ENCODE measurements at places on chromosomes 12 and 14. TPM values are rescaled to one million over a fixed set of nuclear protein-coding genes. Genes with fewer than 3 reads are reported as not detected.

The TAS2R8 gene
- not detected for total RNA-seq

The CLEC14A gene
- 15.5 TPM for total RNA-seq

The KIF5A gene
- 0.56 TPM for total RNA-seq

GRCh38 chr14:61388173-61388975, 67.0 kb downstream of the PRKCH start:
- no peak for DNase-seq

GRCh38 chr12:70847871-70848270, 72.7 kb downstream of the PTPRR start:
- DNase-seq: no peak

The RNF212B gene
- total RNA-seq: not detected

- DNase-seq: no peak
Measured at GRCh38 chr12:66269757-66270383, 32.4 kb upstream of the HELB start.

GRCh38 chr12:57001448-57001906, 4.9 kb downstream of the ZBTB39 start:
- DNase-seq: peak; percentile 64

The NEUROD4 gene
- total RNA-seq: not detected

The RD3L gene
- total RNA-seq: not detected

The SMOC1 gene
- total RNA-seq: 7.3 TPM

GRCh38 chr14:98494582-98494981, 777.4 kb downstream of the BCL11B start:
- DNase-seq: no peak

- DNase-seq: no peak
Measured at GRCh38 chr12:20269337-20270067, 98.8 kb upstream of the PDE3A start.

GRCh38 chr12:1881301-1881700, 37.2 kb downstream of the CACNA2D4 start:
- DNase-seq: no peak

DNA sequence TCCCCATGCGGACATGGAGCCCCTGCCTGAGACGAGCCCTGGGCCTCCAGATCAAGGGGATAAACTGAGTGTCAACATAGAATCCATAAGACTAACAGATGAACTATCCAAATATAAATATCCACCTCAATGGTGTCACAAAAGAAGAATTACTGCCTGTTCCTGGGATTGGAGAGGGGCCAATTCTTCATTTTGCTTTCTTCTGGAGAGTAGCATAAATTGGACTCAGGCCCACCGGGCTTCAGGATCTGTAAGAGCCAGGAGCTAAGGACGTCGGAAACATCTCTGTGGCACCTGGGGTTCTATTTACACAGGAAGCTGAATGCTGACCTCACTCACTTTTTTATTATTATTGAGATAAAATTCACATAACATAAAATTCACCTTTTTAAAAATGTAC, 408.2 kb upstream of the CCDC196 start:
- DNase-seq: peak; percentile 31

DNA sequence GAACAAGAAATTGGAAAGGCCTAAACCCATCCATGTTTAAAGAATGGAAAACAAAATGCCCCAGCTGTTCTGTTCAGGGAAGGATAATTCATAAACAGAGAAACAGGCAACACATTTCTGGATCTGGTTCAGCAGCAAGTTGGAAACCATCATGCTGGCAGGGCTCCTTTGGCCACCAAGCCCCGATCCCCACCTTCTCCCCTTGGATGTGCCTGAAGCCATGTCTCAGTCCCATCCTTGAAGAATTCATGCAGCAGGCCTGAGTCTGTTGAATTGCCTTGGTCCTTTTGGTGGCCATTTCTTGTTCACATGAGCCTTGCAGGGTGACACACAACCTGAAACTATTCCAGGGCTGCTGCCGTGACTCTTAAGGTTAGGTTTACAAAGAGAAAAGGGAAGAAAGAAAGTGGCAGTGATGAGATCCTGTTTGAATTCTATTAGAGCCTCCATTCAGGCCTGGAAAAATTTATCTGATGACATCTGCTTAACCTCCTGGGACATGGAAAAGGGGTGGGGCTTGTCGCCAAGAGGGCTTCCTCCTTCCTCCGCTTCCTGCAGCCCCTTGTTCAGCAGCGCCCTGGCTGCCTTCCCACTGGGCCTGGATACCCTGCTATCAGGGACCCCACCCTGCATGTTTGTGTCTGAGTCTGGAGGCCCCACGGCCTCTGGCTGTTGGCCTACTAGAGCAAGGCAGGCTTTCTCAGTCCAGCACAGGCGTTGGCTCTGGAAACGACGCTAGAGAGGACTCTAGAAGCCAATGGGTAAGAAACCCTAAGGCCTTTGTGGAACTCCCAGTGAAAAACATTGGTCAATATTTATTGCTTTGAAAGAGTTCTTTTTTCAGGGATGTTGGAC, 341.9 kb downstream of the C12orf75 start:
- peak; percentile 25 for DNase-seq

DNA sequence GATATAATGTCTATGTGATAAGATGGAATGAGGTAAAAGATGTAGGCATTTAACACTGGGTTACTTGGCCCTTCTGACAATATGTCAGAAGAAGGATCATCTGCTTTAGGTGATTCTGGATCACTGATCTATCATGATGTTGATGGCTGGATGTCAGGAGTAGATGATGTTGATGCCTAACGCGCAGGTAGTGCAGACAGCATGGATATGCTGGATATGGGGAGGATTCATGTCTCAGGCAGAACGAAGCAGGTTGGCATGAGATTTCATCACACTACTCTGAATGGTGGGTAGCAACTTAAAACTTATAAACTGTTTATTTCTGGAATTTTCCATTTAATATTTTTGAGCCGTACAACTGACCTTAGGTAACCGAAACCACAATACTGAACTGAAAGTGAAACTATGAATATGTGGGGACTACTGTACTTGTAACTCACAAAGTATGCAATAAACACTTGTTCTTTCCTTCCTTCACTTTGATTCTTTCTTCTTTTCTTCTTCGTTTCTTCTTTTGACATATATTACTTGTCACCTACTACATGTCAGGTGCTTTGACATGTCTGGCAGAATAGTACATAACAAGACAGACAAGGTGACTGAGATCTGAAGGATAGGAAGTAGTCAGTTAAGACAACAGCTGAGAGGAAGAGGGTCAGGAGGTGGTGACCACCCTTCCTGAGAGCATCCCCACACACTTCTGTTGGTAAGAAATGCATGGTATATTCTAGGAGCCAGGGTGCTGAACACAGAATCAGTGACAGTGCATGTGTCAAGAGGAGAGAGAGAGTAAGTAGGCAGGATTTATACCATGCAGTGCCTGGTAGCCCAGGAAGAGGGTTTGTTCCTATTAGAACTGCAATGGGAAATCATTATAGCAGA, 238.8 kb downstream of the PPFIA2 start:
- no peak for DNase-seq

DNA sequence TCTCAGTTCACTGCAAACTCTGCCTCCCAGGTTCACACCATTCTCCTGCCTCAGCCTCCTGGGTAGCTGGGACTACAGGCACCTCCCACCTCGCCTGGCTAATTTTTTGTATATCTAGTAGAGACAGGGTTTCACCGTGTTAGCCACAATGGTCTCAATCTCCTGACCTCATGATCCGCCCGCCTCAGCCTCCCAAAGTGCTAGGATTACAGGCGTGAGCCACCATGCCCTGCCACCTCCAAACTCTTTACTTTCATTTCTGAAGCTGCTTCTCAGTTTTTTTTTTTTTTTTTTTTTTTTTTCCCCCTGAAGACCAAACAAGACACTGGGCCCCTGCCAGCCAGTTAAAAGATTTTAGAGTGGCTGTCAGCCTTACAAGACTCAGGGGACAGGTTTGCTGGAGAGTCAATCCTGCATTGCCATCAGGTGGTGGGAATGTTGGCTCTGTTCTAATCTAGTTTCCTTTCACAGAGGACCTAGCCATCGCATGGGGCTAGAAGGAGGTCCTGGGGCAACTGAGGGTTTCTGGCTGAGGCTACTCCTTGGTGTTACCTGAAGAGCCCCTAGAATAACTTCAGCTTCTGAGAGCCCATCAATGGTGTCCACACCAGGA, 37.4 kb upstream of the HIGD1C start:
- no peak for DNase-seq

The UNC119B gene
- 60.5 TPM for total RNA-seq

- no peak for DNase-seq
Measured at GRCh38 chr12:115470977-115471376, 787.0 kb upstream of the TBX3 start.

GRCh38 chr12:4275870-4276301, 2.3 kb downstream of the CCND2 start:
- peak; percentile 59 for DNase-seq

DNA sequence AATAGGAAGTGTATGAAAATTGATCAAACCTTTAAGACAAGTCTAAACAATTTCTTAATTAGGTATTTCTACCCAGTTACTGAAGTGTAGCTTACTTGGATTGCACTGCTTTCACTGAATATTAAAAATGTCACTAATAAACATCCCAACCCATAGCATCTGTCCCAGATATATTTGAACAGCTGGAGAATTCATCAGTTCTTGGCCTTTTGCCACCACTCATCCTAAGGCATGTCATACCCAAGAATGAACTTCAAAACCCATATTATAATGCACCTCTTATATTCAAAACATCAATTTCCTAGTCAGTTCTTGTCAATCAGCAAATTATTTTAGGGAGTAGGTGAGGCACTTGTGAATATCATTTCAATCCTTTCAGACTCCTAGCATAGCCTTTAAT, 392.3 kb downstream of the PAWR start:
- no peak for DNase-seq

DNA sequence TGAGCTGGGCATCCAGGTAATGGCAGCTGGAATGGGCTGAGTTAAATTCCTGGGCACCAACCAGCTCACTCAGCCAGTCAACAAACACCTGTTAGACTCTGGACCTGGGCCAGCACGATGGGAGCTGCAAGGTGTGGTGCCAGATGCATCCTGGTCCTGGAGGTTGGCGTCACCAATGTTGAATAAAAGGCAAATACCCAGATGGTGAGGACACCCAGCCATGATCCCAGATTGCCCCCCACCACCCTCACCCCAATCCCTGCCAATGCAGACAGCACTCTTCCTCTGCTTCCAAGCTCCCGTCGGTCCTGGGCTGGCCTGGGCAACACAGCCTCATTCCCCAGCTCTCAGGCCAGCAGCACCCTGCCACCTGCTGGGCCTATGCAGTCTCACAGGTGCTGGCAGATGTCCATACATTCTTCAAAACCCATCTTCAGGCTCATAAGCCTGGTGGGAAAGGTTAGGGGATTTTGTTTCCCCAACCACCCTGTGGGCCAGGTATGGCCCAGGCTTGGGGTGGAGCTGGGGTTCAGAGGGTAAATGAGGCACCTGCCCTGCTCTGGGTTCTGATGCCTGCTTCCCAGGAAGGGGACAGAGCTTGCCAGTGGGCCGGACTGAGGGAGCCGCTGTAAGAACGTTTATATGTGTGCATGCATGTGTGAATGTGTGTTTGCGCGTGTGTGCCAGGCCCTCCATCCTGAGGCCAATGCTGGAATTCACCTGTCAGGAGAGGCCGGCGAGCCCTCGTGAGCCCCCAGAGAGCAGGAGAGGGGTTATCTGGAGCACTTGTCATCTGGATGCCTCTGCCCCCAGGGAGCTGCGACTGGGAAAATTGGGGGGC, 58.0 kb downstream of the LGMN start:
- peak; percentile 80 for DNase-seq

The POTEM gene
- total RNA-seq: not detected

The CLEC7A gene
- 2.7 TPM for total RNA-seq

DNA sequence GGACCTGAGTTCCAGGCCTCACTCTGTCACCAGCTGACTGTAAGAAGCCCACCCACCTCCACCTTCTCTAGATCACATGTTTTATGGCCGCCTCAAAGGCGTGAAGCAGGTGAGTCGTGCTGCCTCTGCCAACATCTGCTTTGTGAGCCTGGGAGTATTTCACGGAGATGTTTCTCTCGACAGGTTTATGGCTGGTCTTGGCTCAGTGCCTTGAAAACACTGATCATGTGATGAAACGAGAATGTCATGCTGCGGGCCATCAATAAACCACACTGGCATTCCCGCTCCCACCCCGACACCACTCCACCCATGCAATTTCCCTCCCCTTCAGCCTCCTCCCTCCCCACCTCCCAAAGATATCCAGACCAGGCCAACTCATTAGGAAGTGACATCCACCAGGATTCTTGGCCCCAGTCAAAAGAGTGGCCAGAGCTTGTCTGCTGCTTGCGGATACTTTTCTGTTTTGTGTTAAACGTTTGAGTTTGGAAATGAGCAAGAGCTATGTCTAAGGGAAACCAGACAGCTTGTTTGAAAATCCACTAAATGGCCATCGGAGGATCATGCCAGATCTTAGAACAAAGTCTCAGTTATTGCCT, 53.8 kb upstream of the NTF3 start:
- DNase-seq: no peak

The TAS2R13 gene
- 4.3 TPM for total RNA-seq

DNA sequence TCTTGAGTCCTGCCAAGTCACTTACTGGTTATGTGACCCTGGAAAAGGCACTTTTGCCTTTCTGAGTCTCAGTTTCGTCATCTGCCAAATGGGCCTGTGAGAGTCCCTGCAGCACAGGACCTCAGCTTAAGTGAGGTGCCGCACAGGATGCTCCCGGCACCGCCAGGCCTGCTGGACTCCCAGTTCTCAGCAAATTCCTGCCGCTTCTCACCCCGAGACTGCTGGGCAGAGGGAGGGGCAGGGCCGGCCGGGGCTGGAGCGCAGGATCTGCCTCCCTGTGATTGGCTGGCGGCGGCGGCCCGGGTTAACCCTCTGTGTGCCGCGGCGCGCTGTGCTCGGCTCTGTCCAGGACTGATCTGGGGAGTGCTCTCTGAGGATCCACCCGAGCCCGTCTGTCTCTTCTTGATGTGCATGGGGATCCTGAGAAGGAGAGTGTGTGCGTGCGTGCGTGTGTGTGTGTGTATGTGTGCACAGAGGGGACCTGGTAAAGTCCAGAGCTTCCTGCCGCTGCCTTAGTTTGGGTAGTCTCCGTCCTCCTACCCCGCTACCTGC, 8.6 kb downstream of the SETD1B start:
- DNase-seq: peak; percentile 84

GRCh38 chr12:113796852-113797534, 169.1 kb downstream of the RBM19 start:
- no peak for DNase-seq

DNA sequence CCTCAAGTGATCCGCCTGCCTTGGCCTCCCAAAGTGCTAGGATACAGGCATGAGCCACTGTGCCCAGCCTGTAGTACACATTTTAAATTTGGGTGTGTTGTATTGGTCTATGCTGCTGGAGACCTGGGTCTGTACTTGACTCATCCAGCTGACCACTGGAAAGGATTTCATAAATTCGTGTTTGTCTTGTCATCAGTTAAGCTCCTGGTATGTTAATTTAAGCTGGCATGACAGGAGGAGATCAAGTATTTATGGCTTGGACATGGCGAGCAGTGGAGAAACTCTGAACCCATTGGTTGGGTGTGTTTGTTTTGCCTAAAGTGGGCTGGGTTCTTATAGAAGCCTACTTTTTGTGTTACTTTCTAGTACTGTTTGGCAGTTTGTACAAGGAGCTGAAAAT, 24.2 kb downstream of the YY1 start:
- no peak for DNase-seq

The CLEC9A gene
- total RNA-seq: not detected

The GPR68 gene
- not detected for total RNA-seq
